ENCODE measurements at places on chromosomes 7 and 10.

GRCh38 chr7:14478834-14479510 lies 423.6 kb downstream of the DGKB start:
- DNase-seq, result no peak

- no peak for DNase-seq
Measured at GRCh38 chr10:131694781-131695495, 205.9 kb upstream of the PPP2R2D start.

- DNase-seq, result no peak
Measured at GRCh38 chr7:1638215-1638661, 31.8 kb upstream of the ELFN1 start.

- no peak for DNase-seq
Measured at GRCh38 chr10:26854524-26854923, 6.2 kb downstream of the ABI1 start.

- DNase-seq, result no peak
Measured at GRCh38 chr7:82389876-82390275, 53.7 kb downstream of the CACNA2D1 start.

DNA sequence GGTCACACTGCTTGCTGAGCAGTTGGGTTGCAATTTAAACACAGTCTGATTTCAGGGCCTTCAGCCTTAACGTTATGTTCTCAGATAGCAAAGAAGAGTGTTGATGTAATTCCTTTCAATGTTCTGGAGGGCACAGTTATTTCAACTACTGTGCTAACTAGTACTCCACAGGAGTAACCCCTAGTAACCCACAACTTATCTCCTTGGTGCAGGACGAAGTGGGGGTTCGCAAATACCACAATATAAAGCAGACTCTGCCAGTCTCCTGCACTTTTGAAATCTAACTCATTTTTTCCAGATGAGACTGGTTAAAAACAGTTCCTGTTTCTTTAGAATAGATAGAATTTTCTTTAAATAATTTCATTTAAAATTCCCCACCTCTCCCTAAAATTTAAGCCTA lies 47.1 kb upstream of the NCAPG2 start:
- DNase-seq, result no peak

GRCh38 chr10:24153537-24153936 lies 55.4 kb upstream of the KIAA1217 start:
- DNase-seq, result no peak

- DNase-seq, result no peak
Measured at GRCh38 chr7:92251181-92251580, 5.4 kb downstream of the ANKIB1 start.

DNA sequence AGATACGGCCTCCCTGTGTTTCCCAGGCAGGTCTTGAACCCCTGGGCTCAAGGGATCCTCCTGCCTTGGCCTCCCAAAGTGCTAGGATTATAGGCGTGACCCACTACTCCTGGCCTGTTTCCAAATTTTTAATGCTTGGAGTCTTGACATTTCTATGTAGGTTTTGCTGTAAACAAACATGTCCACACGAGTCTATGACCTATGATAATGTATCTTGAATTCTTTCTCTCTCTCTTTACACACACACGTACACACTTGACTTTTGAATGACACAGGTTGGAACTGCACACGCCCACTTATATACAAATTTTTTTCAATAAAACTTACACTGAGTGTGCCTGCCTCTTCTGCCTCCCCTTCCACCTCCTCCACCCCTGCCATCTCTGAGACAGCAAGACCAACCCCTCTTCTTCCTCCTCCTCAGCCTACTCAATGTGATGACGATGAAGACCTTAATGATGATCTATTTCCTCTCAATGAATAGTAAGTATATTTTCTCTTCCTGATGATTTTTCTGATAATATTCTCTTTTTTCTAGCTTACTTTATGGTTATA lies 44.1 kb upstream of the LAMB1 start:
- no peak for DNase-seq

DNA sequence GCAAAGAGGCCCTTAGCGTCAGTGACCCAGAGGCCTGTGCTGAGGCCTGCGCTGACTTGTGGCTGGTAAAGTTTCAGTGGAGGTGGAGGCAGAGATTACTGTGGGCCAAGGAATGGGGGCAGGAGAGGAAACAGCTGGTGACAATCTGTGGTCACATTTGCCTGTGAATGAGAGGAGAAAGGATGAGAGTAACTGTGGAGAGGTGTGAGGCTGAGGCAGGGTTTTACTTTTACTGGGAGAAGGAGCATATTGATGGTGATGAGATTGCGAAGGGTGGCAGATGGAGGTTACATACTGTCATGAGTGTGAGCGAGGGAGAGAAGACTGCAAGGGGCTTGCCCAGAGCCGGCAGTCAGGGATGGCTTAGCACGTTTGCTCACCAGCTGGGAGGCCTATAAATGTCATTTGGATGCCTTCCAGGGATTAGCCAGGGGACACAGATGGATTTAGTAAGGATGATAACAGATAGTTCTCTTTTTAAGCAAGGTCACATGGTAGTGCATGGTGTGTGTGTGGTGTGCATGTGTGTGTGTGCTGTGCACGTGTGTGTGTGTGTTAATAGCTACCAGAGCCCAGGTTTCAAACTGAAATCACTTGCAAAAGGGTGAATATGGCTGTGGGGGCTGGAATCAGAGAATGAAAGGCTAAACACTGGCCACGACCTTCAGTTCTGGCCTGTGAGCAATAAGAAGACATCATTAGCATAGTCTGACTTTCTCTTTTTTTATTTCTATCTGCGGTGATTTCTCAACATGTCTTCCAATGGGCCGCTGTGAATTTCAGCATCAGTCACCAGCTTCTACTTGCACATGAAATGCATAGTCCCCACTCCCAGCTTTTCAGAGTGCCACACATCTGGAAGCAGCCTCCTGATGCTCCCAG lies 291.5 kb upstream of the ZNF32 start:
- no peak for DNase-seq

- no peak for DNase-seq
Measured at GRCh38 chr10:78966844-78967488, 101.8 kb upstream of the ZMIZ1 start.

DNA sequence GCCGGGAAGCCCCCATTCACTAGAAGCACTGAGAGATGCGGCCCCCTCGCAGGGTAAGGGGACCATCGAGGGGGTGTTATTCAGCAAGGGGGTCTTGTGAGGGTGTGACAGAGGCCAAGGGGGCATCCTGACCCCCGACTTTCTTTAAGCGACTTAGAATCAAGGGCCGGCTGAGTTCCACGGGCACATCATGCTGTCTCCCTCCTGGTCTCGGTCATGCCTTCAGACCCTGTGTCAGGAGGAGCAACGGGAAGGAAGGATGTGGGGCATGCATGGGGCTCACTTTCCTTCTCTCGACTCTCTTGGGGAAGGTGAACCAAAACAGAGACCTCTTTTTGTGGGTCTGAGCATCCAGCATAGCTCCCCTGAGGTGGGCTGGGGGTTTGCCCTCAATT lies 2.5 kb downstream of the ACSL5 start:
- no peak for DNase-seq

DNA sequence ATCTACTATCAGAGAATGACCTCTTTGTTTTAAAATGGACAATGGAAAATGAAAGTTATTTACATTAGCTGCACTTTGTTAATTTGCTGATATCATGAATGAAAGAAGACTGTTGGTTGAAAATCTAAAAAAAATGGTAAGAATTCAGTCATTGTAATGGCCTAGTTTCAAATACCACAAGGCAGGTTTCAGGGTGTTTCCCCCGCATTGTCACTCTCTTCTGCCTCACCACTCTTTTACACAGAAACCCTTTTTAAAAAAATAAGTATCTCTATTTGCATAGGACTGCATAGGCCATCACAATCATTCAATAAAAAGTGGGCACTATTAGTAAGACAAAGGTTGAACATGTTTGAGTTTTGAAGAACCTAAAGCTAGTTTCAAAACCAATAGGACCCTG lies 737.1 kb downstream of the INHBA start:
- no peak for DNase-seq

DNA sequence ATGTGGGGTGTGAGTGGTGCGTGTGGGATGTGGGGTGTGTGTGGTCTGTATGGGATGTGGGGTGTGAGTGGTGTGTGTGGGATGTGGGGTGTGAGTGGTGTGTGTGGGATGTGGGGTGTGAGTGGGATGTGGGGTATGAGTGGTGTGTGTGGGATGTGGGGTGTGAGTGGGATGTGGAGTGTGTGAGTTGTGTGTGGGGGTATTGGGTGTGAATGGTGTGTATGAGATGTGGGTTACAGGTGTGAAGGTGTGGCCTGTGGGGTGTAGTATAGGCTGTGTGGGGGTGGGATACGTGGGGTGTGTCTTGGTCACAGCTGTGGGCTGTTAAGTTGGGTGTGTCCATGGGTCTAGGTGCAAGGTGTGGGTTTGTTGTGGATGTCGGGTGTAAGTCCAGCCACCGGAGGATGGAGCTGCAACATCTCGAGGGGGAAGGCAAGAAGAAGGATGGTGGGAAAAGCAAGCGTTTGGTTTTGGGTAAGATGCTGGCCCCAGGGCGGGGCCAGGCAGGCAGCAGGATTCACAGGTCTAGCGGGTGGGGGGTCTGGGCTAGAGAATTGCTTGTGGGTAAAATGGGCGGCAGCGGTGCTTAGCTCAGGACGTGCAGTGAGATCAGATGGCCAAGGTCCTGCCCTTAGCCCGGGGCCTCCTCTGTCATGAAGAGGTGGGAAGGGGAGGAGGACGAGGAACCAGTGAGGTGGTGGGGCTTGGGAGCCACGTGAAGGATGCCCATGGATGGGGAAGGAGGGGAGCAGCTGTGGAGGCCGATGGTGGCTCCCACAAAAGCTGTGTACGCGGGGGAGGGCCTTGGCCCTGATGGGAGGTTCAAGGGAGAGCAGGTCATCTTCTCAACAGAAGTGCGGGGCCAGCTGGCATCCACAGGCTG lies 60.1 kb downstream of the CFAP46 start:
- DNase-seq, result no peak

DNA sequence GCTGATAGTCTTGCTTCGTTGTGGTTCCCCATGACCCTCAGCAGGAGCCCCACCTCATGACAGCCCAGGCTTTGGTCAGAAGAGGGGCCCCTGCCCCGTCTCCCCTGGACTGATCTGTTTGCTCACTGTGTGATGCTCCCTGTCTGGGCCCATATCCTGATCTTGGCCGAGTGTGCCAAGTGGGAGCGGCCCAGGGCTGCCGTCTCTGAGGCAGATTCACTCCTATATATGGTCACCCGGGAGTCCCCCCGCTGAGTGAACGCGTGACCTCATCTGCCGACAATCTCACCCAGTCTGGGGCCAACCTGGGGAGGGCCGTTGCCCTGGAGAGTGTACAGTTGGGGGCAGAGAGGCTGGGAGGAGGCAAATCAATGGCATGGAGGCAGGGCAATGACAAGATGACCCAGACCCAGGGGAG lies 34.5 kb downstream of the PPIF start:
- DNase-seq, result peak; percentile 86

- DNase-seq, result no peak
Measured at GRCh38 chr7:52938455-52939133, 96.8 kb upstream of the POM121L12 start.

DNA sequence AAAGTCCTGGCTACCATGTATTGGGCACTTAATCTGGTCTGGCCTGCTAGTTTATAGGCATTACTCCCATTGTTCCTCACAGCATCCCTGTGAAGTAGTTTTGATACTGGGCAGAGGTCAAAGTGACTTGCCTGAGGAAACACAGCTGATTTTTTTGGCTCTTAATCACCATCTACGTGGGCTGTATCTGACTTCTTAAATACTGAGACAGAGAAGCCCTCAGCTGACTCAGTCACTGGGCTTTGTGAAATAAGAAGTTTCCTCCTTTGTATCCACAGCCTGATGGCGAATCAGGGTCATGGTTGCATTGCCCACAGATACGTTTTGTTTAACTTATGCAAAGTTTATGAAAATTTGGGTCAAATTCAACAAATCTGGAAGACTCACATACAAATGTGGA lies 13.2 kb downstream of the TACR2 start:
- no peak for DNase-seq

GRCh38 chr10:62501547-62501946 lies 127.4 kb downstream of the ZNF365 start:
- DNase-seq, result no peak

GRCh38 chr10:11609492-11610093 lies 1.9 kb downstream of the USP6NL start:
- no peak for DNase-seq

- peak; percentile 67 for DNase-seq
Measured at GRCh38 chr7:3065724-3066143, 22.1 kb upstream of the CARD11 start.

- no peak for DNase-seq
Measured at GRCh38 chr10:30550967-30551815, 78.4 kb downstream of the LYZL2 start.

DNA sequence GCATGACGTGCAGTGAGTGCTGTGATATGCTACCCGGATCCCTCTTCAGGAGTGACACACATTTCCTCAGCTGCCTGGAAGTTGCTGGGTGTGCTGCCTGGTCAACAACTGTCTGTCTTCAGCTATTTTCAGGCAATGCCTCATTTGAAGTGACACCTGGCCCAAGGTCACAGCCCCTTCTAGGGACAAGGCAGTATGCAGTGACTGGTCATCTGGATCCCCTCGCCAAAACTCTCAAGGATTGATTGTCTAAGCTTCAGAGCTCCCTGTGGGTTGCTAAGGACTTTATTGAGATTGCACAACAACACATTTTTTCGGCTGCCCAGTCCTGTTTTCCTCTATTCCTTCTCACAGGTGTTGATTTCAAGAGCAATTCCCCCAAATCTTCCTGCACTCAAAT lies 108.8 kb downstream of the GNAI1 start:
- no peak for DNase-seq

DNA sequence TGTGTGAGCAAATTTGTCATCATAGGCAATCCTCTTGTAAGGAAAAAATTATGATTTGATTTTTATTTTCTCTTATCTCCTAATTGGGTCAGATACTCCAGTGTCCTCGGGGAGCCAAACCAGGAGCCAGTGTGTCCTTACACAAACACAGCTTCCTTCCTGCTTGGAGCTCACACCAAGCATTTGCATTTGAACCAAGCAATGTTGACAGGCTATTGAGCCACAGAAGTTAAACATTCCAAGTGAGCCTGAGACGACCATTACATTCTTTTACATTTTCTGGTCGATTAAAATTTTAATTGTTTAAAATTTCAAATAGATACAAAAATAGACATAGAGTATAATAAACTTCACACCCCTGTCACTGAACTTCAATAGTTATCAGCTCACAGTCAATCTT lies 194.8 kb downstream of the CFTR start:
- DNase-seq, result no peak

DNA sequence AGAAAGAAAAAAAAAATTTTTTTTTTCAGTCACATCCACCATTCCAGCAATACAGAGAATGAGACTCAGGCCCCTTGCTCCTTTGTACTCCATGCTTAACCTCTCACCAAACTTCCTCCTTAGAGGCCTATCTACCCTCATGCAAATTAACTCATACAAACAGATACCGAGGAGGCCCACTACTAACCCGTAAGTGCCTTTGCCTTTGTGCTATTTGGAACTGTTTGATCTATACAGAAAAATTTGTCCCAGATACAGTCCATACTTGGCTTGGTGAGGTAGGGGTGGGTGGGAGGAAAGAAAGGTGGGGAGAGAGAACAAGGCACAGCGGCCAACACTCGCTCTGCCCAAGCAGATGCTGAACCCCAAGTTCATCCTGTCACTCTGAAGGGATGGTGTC lies 87.8 kb upstream of the DUSP5 start:
- no peak for DNase-seq

- no peak for DNase-seq
Measured at GRCh38 chr10:61120805-61121204, 176.8 kb upstream of the RHOBTB1 start.
